ENCODE measurements at places on chromosomes 13 and 19.
A peak's percentile ranks its signal among the peaks of the same experiment; 100 is the strongest.

DNA sequence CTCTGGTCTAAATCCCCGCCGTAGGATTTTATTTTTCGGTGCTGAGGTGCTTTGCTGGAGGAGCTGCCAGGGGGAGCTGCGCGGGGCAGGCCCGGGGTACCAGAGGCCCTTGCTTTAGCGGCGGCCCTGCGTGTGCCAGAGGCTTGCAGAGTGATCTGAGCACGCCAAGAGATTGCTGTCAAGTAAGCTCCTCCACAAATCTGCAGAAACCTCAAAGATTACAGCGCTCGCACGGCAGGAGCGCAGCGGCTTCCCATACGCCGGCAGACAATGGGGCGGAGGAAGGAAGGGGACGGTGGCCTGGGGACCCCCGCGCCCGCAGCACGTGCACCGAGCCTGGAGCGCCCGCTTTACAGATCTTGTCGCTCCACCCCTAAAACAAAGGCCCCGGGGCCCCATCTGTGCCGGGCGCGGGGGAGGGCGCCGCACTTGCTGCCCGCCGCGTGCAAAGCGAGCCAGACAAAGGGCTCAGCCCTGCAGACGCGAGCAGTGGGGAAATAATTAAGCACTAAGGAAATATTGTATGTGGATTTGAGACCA lies 9.1 kb upstream of the C19orf12 start:
- DNase-seq = no peak

- peak; percentile 14 for DNase-seq
These were observed 31.8 kb upstream of the USE1 start for GRCh38 chr19:17183271-17183761.

GRCh38 chr13:113407531-113408393 lies 43.8 kb upstream of the GRTP1 start:
- no peak for DNase-seq

DNA sequence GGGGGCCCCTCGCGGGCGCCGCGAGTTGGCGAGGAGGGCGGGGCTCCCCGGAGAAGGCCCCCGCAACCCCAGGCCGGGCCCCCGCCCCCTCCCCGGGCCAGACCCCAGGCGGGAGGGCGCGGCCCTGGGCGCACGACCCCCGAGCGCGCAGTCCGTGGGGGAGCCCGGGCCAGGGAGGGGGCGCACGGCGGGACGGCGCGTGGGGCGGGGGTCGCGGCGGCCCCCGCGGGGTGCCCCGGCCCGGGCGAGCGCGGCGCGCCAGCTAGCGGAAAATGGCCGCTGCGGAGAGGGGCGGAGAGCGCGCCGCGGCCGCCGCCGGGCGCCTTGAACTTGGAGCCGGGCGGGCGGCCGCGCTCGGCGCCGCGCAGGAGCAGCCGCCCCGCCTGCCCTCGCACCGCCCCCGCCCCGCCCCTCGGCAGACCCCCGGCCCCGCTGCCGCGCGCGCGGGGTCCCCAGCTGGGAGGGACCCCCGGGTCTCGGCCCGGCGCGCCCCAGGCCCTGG lies 6.4 kb upstream of the NFIC start:
- no peak for DNase-seq

GRCh38 chr13:53254500-53254899 lies 225.9 kb downstream of the OLFM4 start:
- no peak for DNase-seq

DNA sequence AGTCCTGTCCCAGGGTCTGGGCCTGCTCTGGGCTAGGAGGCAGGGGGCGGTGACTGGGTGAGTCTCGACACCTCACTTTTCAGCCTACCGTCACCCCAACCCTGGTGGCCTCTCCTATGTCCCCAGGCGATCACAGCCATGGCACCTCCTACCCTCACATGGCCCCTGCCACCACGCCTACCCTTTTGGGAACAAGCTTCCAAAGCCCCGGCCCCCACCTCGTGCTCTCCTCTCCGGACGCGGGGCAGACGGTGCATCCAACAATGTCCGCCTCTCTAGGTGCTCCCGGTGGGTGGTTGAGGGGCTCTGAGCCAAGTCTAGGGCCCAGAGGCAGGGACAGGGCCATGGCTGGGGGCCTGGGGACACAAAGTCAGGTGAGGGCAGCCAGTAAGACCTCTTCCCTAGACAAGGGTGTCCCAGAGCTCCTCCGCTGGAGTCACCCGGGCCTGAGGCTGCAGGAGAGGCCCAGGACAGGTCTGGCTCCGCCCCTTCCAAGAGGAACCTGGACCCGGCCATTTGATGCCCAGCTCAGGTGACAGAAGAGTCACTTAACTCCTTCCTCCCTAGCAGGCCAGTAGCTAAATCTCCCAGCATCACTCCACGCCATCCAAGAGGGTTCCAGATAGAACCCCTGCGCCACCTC lies at the start of gene SYNE4:
Gene SYNE4, minus strand, starts transcription at position 478 of the 643 bp plus-strand sequence. Its CDS starts 132 bp downstream, at position 346.
- no peak for DNase-seq

- no peak for DNase-seq
These were observed 42.1 kb upstream of the UQCRFS1 start for GRCh38 chr19:29255006-29255405.

- peak; percentile 27 for DNase-seq
These were observed at the start of gene ADM5 for GRCh38 chr19:49689133-49690078. Gene ADM5, plus strand, starts transcription at chr19:49689594. Its CDS starts 244 bp downstream, at chr19:49689838.

DNA sequence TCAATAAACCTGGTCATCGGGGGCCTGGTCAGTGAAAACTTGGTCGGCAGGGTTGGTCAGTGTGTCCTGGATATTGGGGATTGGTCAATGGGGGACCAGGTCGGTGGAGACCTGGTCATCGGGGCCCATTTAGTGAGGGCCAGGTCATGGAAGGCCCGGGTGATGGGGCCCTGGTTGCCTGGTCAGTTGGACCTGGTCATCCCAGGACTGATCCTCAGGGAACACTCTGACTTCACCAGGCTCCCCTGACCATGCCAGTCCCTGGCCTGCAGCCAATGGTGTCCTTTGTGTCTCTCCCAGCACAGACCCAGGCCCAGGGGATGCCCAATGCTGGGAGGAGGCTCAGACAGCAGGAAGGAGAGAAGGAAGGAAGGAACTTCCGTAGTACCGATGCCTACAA lies 42.1 kb upstream of the TPM4 start:
- no peak for DNase-seq

DNA sequence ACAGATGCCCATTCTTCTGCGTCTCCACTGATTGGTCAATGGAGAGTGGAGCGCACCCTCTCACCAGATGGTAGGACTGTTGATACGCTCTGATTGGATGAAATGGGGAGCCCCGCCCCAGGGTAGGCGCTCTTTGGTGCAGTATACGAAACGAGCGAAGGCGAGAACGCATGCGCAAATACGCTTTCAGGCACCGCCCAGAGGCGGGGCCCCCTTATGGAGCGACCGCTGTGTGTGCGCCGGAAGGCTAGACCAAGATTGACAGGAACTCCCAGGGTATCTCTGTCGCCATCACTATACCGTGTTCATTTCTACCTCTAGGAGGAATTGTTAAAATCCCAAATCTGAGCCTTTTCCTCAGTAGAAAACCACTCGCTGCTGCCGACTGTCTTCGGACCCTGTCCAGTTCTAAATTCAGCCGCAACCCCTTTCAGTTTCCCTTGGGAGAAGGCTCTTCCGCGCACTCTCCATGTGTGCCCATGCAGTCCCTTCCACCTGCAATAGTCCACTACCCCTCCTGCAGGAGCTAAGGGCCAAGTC lies 720 bp upstream of the HNRNPL start:
- DNase-seq = peak; percentile 88

GRCh38 chr19:36245210-36246005 lies 30.5 kb downstream of the ZNF146 start:
- DNase-seq = no peak

- DNase-seq = no peak
These were observed 18.8 kb upstream of the MTRF1 start for GRCh38 chr13:41282129-41282571.

GRCh38 chr19:50702871-50703829 lies 16.5 kb downstream of the SHANK1 start:
- no peak for DNase-seq

DNA sequence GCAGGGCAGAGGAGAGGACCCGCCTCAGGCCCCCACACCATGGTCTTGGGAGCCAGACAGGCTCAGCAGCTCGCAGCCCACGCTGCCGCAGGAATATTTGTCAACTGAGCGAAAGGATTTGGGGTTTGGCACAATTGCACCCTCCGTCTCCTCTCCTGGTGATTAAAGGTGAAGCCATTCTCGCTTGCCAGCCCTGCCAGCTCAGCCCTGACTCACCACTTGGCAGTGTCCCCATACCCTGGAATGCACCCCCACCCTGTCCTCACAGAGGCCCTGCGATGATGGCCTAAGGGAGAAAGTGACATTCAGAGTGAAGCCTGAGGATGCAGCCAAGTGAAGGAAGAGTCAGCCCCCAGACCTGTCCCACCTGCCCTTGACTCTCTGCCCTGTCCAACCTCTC lies 18.8 kb downstream of the CYTH2 start:
- DNase-seq = no peak

GRCh38 chr13:40422588-40423235 lies 243.7 kb downstream of the FOXO1 start:
- no peak for DNase-seq

DNA sequence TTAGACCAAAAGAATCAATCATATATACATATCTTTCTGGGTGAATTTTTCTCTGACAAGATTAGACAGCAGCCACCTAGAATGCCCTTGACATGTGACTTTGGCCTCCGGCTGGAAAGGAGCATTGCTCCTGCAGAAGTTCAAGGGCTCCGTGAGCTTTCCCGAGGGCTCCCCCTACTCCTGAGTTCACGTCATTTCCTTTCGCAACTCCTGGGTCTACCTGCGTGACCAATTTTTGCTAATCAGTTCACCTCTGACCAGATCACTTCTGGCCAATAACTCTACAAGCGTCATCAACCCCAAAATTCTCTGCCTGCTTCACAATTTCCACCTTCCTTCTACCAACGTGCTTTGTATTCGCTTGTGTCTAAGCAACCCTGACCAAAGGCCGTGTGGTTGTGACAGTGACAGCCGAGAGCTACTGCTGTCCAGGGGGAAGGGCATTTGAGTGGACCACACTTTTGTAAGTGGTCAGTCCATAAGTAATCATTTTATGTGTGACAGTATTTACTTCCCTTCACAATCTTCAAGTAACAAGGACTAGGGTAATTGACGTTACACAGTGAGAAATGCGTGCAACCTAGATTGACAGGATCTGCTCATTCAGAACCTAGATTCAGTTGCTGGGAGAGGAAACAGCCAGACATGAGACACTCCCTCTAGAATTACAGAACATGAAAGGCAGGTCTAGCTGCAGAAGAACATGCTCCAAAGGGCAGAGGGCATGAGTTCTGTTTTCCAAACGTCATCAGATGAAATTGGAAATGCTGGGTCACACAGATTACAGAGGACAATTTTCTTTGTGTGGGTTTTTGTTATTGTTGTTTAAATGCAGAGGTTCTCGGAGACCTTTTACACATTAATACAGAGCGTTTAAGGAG lies 145.9 kb upstream of the SPACA7 start:
- DNase-seq = no peak

DNA sequence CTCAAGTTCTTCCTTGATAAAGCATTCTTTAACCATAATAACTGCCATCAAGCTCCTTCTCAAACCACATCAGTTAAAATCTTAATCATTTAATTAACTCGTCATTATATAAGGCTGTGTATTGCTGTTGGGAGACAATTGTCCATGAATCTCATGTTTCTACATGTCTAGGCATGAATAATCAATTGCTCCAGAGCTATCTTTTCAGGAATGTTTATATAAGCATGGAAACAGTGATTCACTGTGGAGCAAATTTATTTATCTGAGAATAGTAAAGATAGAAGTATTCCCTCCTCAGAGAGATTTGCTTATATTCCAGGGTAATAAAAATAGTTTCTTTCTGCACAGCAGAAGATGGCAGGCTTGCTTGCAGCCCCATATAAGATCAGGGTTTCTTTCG lies 71.1 kb downstream of the CBY2 start:
- DNase-seq = no peak

GRCh38 chr13:27556109-27556508 lies 64.2 kb downstream of the LNX2 start:
- DNase-seq = no peak

DNA sequence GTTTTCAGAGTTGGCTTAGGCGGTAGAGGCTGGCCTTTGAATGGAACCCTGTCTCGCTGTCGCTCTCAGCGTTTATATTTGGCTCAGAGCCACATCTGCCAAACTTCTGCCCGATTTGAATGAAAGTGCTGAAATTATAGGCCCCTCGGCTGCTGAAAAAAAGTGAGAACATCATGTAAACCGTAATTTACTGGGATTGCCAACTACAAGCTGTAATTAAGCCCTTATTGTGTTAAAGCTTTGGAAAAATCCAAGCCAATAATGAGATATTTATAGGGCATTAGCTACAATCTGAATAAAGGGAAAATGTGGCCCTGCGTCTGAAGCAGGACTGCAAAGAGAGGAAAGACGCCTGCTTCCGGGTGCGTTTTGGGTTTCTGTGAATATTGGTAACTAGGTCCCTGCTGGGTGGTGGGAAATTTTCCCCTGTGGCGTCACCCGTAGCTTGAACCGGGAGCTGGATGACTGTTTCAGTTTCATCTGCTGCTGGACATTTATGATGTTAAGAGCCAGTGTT lies 9.9 kb downstream of the DNM2 start:
- no peak for DNase-seq

- no peak for DNase-seq
These were observed 67.8 kb upstream of the ARHGEF7 start for GRCh38 chr13:111047326-111047725.

DNA sequence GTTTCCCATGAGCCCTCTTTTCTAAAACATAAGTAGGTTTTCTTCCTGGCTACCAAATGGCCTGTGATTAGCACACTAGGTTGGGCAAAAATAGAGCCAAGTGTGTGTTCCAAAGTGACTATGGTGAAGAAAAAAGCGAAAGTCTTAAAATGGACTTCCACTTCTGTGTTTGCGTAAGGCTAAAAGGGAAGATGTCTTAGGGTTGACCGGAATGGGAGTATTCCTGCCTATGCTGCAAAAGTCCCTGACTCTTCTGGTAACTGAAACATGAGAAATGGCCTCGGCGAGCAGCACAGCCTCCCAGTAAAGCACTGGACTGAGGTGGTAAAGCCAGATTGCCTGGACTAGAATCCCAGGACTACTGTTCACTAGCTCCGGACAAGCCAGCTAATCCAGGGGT lies 2.4 kb upstream of the FPR1 start:
- no peak for DNase-seq

GRCh38 chr19:46821512-46822409 lies 28.9 kb downstream of the AP2S1 start:
- peak; percentile 15 for DNase-seq

DNA sequence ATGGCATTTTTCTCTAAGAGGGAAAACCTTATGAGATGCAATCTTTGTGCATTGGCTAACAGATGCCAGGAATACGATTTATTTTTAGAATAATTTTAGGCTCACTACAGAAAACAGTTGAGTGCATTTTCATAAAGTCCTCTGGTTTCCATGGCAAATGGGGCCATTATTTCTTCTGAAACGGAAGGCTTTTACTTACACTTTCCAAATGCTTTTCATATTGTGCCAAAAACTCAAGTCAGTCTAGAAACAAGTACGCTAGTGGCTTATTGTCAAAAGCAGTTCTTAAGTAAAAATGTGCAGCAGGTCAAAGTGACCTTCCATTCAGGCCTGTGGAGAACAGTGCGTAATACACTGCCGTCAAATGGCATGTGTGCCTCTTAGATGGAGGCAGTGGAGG lies 628.7 kb downstream of the EFNB2 start:
- DNase-seq = no peak

GRCh38 chr13:99256709-99257108 lies 1.5 kb downstream of the GPR18 start:
- DNase-seq = no peak
